Activated gamma-delta T cell treated with Interleukin-2 at 50 U/mL for 16 hours (primary cell): ENCODE measurements at places on chromosomes 4 and X.

GRCh38 chrX:145178268-145178667 is 69.0 kb upstream of the SPANXN1 start:
- DNase-seq: no peak

DNA sequence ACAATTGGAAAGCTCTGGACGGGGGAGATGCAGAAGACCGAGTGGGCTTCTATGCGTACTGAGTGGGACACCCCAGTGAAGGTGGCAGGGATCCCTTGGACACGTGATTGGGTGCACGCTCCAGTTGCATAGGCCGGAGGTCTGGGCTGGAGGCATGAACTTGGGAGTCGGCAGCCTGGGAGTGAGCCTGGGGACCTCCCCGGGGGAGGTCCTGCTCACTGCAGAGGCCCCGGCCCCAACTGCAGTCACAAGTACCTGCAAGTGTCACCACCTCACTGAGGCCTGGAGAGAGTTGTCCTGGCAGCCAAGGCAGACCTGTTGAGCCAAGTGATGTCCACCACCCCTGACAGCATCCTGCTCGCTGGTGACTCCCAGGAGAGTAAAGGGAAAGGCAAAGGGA is 49.3 kb upstream of the HMX1 start:
- DNase-seq: no peak

- no peak for DNase-seq
These were observed 36.2 kb downstream of the ARHGAP10 start for GRCh38 chr4:147768113-147768512.

- DNase-seq: no peak
These were observed 528 bp upstream of the FGF2 start for GRCh38 chr4:122826079-122826527.

- no peak for DNase-seq
These were observed 20.5 kb downstream of the MND1 start for GRCh38 chr4:153365003-153365402.

GRCh38 chr4:124322234-124323065 is 390.1 kb downstream of the ANKRD50 start:
- DNase-seq: no peak
